Chondrocyte (in vitro differentiated cells): ENCODE measurements at places on chromosomes 11 and 22. TPM values are rescaled to one million over a fixed set of nuclear protein-coding genes. Genes with fewer than 3 reads are reported as not detected.

- DNase-seq, result no peak
Observed at GRCh38 chr22:32682990-32683389, 118.5 kb upstream of the TIMP3 start.

The SHISAL1 gene
- total RNA-seq, result 7.5 to 20.9 TPM (median 8.3 TPM) in 3 replicates

The GTSE1 gene
- 7.2 to 8.2 TPM (median 7.3 TPM) in 3 replicates for total RNA-seq

DNA sequence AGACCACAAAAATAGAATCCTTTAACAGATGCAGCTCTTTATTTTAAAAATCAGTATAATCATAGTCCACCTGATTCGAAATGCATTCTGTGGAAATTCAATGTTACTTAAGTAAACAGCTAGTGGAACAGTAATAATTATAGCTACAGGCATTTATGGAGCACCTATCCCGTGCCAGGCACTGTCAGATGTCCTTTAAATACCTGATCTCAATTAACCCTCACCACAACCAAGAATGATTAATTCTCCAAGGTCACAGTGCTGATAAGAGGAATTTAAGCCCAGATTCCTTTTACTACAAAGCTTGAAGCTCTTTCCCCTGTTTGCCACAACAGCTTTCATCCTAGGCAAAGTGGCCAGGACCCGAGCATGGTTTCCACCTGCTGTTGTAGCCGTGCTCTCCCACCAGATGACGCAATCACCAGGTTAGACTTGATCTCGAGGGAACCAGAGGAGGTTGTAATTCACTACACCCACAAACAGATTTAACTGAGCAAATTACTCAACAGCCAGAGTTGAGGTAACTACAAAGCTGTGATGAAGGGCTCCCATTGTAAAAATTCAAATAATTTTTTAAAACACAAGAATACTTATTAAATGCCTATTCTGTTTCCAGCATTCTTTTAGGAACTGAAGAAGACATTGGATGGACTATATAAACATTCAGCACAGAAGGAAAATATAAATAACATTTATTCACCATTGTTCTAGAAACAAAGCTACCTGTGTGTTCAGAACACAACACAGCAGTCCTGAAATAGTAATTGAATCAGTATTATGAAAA, 10.3 kb downstream of the PRDM10 start:
- no peak for DNase-seq

The CARD10 gene
- 7.0 to 14.2 TPM (median 13.5 TPM) in 3 replicates for total RNA-seq

GRCh38 chr11:86138958-86139357, 70.1 kb upstream of the PICALM start:
- no peak for DNase-seq
